Activated CD8-positive, alpha-beta memory T cell treated with anti-CD3 and anti-CD28 coated beads for 4 hours (primary cell): ENCODE measurements at places on chromosomes 6 and 20.

GRCh38 chr20:2559651-2560050, 23.3 kb downstream of the TMC2 start:
- DNase-seq = no peak

- no peak for DNase-seq
These were observed 14.6 kb upstream of the ADA start for GRCh38 chr20:44666066-44666465.

DNA sequence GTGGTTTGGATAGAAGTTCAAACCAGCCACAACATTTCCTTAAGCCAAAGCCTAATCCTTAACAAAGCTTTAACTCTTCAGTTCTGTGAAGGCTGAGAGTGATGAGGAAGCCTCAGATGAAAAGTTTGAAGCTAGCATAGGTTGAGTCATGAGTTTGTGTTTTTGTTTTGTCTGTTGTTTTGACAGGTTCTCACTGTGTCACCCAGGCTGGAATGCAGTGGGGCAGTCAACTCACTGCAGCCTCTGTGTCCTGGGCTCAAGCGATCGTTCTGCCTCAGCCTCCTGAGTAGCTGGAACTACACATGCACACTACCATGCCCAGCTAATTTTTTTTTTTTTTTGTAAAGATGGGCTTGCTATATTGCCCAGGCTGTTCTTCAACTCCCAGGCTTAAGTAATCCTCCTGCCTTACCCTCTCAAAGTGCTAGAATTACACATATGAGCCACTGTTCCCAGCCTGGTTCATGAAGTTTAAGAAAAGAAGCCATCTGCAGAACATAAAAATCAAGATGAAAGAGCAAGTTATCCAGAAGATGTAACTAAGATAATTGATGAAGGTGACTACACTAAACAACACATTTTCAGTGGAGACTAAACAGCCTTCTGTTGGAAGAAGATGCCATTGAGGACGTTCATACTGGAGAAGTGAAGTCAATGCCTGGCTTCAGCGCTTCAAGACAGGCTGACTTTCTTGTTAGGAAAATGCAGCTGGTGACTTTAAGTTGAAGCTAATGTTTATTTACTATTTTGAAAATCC, 96.2 kb downstream of the SMAP1 start:
- no peak for DNase-seq

GRCh38 chr20:61918548-61918947, 147.1 kb downstream of the TAF4 start:
- DNase-seq = no peak

DNA sequence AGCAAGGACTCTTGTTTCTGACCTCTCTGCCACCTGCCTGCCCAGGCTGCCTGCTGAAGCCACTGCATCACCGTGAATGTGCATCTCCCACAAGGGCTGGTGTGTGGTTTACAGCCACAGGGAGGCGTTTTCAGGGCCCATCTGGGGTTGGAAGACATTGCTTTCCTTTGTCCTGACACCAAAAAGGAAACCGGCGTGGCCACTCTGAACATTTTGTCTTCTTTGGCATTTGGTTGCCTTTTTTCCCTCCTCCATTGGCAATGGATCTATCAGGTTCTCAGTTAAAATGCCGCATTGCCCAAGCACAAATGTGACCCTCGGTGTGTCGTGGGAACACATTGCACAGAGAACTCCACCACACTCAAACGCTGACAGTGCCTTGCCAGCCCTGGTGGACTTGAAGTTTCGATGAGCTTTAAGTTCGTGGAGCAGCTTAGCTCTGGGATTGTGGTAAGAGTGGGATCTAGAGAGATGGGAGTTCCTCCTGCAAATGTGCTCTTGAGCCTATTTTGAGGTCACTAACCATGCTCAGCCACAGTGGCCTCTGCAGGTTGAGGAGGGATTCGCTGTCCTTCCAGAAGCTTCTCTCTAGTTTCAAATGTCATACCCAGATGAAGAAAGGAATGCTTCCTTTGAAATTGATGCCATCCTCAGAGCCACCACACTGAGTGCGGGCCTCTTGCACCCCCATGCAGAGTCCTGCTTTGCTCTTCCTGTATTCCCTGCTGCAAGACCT, 14.8 kb upstream of the PCK1 start:
- no peak for DNase-seq

DNA sequence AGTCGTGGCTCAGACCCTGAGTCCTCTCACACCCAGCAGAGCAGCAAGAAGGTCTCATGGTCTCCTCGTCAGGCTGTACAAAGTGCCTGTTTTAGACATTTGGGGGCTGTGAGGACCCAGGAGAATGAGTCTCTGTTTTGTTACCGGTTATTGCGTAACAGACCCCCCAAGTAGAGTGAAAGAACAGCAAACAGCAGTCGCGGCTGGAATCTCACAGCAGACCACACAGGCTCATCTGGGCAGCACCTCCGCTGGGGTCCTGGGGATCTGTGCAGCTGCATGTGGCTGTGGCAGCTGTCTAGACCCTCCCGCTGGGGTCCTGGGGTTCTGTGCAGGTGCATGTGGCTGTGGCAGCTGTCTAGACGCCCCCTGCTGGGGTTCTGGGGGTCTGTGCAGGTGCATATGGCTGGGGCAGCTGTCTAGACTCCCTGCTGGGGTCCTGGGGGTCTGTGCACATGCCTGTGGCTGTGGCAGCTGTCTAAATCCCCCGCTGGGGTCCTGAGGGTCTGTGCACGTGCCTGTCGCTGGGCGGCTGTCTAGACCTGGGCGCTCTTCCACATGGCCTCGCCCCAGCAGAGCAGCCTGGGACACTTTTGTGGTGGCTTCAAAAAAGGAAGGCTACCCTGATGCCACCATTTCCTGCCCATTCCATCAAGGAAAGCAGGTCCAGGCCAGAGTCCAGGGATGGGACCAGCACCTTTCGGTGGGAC, 24.7 kb downstream of the ENTPD6 start:
- no peak for DNase-seq

- DNase-seq = no peak
These were observed 89.4 kb downstream of the GRM4 start for GRCh38 chr6:34056305-34057108.

DNA sequence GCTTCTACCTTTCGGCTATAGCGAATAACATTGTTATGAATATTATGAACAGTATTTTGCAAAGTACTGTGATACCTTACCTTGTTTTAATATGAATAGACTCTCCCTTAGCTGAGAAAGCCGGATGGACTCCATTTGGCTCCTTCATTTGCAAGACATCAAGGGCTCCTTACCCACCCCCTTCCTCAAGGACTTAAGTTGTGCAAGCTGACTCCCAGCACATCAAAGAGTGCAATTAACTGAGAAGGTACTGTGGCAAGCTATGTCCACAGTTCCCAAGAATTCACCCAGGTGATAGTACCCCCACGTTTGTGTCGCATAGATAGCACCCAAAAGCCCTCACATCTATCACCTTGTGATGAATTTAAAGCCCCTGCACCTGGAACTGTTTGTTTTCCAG, 11.2 kb downstream of the CST5 start:
- DNase-seq = no peak

GRCh38 chr6:138509371-138509770, 10.1 kb upstream of the NHSL1 start:
- DNase-seq = no peak

- no peak for DNase-seq
These were observed 12.1 kb upstream of the MRPS18A start for GRCh38 chr6:43699564-43700186.
